Mucosa of descending colon (tissue), 3 donors: ENCODE measurements at places on chromosomes 1 and 21.

DNA sequence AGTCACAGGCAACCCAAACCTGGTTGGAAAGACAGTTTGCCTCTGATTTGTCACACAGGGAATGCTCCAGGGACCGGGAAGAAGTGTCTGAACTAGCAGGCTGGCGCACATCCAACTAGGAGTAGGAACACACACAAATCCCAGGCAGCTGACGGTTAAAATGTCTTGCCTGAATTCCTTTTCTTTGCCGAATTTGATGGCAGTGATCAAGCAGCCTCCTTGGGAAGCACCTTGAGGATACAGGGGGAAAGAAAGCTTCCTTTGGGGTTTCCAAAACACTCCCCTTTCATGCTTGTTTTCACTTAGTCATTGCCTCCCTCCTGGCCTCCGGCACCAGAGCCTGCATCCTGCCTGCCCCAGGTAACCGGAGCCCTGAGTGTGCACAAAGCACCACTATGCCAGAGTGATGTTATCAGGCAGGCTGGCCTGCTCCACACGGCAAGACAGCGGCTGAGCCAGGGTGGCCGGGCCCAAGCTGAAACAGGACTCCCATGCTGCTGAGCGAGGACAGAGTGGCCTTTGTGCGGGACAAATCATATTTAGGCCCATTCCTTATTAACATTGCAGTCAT, 193.8 kb downstream of the LMX1A start:
- peak; percentile 17 for DNase-seq

DNA sequence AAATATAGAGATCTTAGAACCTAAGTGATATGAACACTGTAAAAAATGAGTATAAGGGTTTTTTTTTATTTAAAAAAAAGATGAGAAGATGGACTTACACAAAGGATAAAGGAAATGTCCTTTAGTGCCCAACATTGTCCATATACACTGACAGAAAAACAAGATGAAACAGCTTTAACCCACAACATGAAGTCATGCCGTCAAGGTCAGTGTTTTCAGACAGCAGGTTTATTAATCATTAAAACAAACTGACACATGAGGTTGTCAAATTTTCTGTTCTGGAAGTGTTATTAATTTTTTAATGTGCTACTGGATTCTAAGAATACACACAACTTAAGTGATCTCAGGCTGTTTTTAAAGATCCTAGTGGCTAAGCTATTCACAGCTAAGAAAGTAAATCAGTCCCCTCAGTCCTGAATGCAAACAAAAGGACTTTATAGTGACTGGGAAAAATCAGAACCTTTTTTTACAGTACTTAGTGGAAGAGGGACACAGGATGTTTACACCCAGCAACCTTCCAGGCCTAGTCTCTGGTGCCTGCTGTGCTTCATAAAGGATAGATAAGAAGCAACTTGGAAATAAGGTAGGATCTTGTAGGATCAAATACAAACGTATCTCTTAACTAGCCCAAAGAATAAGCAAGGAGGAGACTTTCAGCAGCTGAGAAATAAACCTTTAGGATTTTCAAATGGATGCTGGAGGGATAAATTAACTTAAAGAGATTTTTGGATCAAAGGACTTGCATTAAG, 21.9 kb upstream of the PKN2 start:
- DNase-seq: no peak

DNA sequence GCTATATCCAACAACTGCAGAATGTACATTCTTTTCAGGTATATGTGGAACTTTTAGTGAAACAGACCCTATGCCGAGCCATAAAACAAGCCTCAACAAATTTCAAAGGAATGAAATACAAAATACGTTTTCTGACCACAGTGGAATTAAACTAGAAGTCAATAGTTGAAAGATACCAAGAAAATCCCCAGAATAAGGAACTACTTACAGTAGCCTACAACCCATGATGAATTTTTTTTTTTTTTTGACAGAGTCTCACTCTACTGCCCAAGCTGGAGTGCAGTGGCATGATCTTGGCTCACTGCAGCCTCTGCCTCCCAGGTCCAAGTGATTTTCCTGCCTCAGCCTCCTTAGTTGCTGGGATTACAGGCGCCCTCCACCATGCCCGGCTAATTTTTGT, 83.4 kb downstream of the RUNX3 start:
- DNase-seq: no peak

DNA sequence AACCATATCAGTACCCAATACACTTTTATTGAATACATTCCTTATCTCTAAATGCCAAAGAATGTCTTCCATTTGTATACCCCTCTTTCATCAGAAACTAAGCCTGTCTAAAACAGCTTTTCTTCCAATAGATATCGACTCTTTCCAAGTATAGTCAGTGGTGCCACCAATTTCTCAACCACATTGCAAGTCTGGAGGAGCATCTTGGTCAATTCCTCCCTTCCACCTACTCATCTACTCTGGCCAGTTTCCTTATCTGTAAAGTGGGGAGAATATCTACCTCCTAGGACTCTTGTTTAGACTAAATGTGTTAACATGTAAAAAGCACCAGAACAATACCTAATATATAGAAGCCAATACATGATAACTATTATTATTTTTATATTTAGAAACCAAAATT, 28.5 kb upstream of the FGGY start:
- DNase-seq: no peak

DNA sequence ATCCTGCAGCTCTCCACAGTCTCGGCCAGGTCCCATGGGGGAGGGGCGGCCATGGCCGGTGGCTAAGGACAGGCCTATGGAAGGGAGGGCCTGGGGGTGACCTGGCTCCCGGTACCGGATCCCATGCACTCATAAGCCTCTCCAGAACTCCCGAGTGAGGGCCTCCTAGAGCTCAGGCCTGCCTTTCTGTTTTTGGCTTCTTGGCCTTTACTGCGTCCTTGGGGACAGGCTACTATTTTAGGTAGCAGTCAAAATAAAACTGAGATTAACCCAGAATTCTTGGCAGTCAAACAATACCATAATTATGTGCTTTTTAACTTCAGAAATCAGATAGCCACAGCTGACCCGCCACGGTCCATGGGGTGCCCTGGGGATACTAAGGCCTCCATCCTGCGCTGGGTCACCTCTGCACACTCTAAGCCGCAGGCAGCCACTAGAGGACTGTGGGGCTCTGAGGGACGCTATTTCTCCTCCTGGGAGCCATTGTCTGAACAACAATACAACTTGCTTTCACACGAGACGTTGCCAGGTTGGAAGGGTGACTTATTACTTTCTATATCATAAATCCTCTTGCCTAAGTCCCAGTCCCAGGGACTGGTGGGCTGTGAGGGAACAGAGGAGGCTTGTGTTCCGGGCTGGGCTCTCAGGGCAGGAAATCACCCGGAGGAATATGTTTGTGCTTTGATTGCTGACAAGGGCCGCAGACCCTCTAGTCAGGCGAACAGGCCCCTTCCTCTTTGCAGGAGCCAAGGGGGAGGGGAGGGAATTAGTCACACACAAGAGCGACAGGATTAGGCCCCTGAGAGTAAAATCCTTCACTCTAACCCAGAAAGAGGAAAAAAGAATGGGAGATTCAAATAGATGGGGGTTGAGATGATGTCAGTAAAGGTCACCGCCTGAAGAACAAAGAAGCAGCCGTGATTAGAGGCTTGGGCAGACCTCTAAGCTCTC, 40.7 kb upstream of the BCAR3 start:
- no peak for DNase-seq

GRCh38 chr1:221549815-221550214, 192.1 kb downstream of the DUSP10 start:
- no peak for DNase-seq

- DNase-seq: no peak
These were observed 85.9 kb downstream of the PGM1 start for GRCh38 chr1:63679076-63679475.

GRCh38 chr21:34179204-34179935, 106.0 kb downstream of the MRPS6 start:
- no peak for DNase-seq

GRCh38 chr21:37582590-37582989, 216.0 kb downstream of the DYRK1A start:
- peak; percentile 17 for DNase-seq

- peak; percentile 70 for DNase-seq
These were observed 17.4 kb upstream of the GNG12 start for GRCh38 chr1:67850611-67851075.

DNA sequence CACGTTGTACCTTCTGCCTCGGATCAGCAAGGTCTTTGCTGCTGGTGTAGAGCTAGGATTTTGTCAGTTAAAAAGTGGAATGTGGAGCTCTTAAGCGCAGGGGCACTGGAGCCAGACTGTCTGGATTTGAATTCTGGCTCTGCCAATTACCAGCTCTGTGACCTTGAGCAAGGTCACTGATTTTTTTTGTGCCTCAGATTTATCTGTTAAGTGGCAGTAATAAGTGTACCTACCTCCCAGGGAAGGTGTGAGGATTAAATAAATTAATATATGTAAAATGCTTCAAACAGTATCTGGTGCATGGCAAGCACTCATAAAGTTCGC, 40.3 kb downstream of the UBE2U start:
- DNase-seq: no peak

GRCh38 chr1:203219934-203220333, 9.5 kb downstream of the CHIT1 start:
- DNase-seq: no peak

GRCh38 chr1:185843297-185843869, 109.2 kb downstream of the HMCN1 start:
- DNase-seq: no peak

DNA sequence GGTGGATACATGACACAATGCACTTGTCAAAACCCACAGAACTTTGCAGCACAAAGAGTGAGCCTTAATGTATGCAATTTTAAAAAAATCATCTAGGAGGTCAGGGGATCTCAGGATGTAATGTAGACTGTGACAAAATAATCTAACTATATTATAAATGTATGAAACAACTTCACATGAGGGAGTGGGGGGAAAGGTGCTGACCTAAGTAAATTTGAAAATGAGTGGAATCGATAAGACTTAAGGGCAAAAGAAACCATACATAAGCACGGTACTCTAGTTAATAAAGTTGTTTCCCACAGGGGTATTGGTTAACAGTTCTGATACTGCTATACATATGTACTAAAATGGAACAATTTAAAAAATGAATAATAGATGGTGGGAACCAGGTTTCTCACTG, 64.7 kb downstream of the PRPF38A start:
- no peak for DNase-seq

- DNase-seq: no peak
These were observed 2.4 kb downstream of the FCN3 start for GRCh38 chr1:27372022-27372807.

GRCh38 chr1:229900220-229900619, 166.8 kb upstream of the GALNT2 start:
- no peak for DNase-seq

DNA sequence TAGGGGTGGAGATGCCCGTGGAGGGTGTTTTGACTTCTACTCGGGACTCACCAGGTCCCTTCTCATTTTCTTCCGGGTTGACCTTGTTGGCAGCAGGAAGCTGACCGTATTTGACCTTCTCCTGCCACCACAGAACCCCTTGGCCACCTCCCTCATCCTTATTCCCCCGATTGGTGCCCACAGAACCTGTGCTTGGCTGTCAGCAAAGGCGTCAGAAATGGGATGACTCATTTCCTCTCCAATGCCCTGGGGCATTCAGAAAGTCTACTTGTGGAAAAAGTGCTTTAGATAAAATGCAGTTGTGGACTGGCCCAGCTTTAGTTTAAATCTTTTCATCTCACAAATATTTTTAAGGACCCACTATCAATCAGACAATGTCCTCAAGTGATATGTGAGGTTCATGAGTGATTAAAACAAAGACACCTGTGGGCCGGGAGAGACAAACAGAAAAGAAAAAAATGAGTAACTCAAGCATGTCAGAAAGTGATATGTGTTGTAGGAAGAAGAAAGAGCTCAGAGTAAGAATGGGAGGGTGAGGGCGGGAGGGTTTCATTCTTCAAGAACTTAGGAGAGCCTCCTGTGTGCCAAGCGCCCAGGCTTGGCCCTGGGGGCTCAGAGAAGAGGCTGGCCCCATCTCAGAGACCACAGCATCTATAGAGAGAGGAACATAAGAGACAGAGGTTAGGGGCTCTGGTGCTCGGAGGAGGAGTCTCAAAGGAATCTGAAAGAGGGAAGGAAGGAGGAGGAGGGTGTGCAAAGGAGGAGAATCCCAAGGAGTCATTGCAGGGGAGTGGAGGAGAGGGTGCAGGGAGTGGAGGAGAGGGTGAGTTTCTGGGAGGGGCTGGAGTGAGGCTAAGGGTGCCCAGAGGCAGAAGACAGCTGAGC, 221.6 kb upstream of the VAMP3 start:
- DNase-seq: no peak

DNA sequence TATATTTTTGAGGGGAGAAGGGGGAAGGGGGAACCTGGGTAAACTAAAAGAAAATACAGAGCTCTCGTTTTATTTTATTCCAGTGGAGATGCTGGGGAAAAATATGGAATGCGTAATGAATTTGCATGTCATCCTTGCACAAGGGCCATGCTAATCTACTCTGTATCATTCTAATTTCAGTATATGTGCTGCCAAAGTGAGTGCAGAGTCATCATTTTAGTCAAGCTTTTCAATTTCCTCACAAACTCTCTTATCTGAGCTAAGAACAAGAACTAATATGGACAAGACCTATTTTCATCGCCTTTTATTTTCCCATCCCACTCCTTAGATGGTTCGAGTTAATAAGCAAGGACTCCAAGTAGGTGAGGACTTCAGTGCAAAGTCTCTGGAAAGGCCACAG, 13.2 kb downstream of the ADORA3 start:
- DNase-seq: no peak

- no peak for DNase-seq
These were observed 3.6 kb downstream of the DENND4B start for GRCh38 chr1:153942766-153943549.

- DNase-seq: no peak
These were observed 656.3 kb downstream of the PTPRC start for GRCh38 chr1:199295107-199295506.

DNA sequence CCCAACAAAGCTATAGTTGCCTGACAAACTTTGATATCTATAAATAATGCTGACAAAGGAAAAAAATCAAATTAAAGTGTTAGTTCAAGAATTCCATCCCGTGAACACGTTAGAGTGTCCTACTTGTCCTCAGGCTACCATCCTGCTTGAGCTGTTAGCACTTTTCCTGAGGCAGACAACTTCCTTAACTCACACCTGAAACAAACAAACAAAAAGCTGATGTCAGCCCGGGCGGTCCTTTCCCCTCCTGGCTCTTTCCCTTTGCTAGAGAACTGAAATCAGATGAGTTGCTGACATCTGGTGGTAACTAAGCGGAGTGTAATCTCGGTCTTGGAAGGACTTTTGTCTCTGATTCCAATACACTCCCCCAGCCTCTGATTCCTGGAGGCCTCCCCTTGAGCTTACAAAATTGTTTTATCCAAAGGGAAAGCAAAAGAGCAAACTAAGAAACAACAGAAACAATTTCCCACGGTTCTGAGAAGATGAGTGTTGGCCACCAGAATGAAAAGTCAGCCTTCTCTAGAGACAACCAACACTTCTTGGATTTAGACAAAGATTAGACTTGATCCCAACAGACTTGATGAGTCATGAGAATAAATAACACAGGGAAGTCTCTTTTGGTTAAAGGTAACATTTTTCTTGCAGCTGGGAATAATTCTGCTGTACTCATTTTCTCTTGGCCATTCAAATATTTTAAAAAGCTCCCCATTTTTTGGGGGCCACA, 135.4 kb downstream of the PROX1 start:
- peak; percentile 68 for DNase-seq

GRCh38 chr21:35343046-35343819, 294.1 kb upstream of the RUNX1 start:
- DNase-seq: no peak
